H9 (cell line): ENCODE measurements at places on chromosomes 11 and 22. TPM values are rescaled to one million over a fixed set of nuclear protein-coding genes. Genes with fewer than 3 reads are reported as not detected.

DNA sequence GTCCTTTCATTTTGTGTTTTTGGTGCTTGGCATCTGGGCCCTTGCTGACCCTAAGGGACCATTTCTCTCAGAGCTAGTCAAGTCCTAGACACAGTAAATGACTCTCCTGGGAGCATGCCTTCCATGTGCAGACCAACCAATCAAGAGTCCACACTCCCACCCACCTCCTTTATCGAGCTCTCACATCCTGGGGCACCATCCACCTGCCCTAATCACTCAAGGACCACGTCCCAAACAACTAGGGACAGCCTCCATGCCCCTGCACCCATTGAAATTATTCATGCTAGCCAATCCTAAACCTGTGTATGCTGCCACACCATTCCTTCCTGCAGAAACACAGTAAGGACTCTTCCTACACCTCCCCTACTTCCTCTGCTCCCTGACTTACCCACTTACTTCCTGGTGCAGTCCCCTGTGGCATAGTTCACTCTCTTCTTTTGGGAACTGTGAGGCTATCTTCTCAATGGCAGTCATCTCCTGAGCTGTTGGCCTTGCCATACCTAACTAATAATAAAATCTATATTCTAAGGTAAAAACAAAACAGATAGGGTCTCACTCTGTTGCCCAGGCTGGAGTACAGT is 6.4 kb upstream of the SAA2 start:
- no peaks in the 10 kb centered on the region for H3K27me3 ChIP-seq
- DNase-seq = no peak
- H3K36me3 ChIP-seq = no peaks in the 10 kb centered on the region
- H3K4me1 ChIP-seq = no peaks in the 10 kb centered on the region
- no peak overlapping the region for H3K27ac ChIP-seq
- H3K4me3 ChIP-seq = no peak overlapping the region

Gene TSKU
- total RNA-seq = 25.4 and 27.4 TPM in 2 replicates

Gene NELL1
- total RNA-seq = 0.09 and 0.22 TPM in 2 replicates

DNA sequence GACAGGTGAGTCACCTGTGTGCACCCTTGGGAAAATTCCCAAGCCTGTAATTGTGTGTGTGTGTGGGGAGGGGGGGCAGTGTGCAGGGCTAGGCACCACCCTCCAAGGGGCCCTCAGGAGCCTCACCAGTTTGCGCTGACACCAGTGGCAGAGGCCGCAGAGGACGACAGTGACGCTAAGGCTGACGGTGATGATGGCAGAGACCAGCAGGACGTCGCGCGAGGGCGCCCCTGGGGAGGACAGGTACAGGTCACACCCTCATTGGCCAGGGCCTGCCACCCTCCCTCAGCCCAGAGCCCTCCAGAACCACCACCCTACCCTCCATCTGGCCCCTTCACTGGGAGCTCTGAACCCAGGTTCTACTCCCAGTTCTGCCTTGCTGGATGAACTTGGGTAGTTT is 24.9 kb downstream of the SYT7 start:
- no peak overlapping the region for H3K27ac ChIP-seq
- H3K36me3 ChIP-seq = no peaks in the 10 kb centered on the region
- peaks cover 5% of the 10 kb centered on the region; the same call in 1 of the 2 replicates for H3K27me3 ChIP-seq
- no peaks in the 10 kb centered on the region; the same call in 1 of the 2 replicates for H3K4me1 ChIP-seq
- no peak for DNase-seq

Gene SLC22A9
- not detected in 2 replicates for total RNA-seq

GRCh38 chr11:100525635-100526034 is 161.5 kb upstream of the ARHGAP42 start:
- H3K4me1 ChIP-seq = no peaks in the 10 kb centered on the region
- H3K27me3 ChIP-seq = no peaks in the 10 kb centered on the region
- no peak overlapping the region for H3K4me3 ChIP-seq

Gene APOA1
- total RNA-seq = 0.68 and 0.79 TPM in 2 replicates

GRCh38 chr11:66546368-66546965 is at the start of gene ACTN3:
TSS of gene ACTN3 (plus strand) at chr11:66546903. CDS start at chr11:66546938, 35 bp downstream.
- H3K27ac ChIP-seq = no peak within 1 kb of the TSS
- DNase-seq = peak; percentile 88
- peaks cover 36% of the 10 kb centered on the region for H3K36me3 ChIP-seq
- no peaks in the 10 kb centered on the region for H3K27me3 ChIP-seq
- peak within 1 kb of the TSS; percentile 85 for H3K4me3 ChIP-seq

DNA sequence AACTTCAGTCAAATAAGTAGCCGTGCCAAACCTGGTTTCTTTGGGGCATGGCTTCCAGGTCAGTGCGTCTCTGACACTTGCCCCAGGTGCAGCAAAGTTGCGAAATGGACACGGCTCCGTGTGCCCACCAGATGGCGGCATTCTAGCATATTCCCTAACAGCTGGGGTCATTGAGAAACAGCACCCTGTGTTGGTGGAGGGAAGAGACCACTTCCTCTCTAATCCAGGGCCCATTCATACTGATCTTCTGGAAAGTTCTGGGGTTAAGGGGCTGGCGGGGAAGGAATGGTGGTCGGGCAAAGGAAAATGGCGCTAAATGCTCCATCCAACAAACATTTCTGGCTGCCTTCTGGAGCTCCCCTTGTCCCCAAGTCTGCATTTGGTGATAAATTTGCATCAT is 141.2 kb upstream of the TIMP3 start:
- no peak overlapping the region for H3K27ac ChIP-seq
- H3K4me3 ChIP-seq = no peak overlapping the region
- peaks cover 7% of the 10 kb centered on the region; the same call in 1 of the 2 replicates for H3K36me3 ChIP-seq
- no peaks in the 10 kb centered on the region; the same call in 1 of the 2 replicates for H3K27me3 ChIP-seq
- H3K4me1 ChIP-seq = no peaks in the 10 kb centered on the region

GRCh38 chr11:46105926-46106325 is 15.3 kb downstream of the PHF21A start:
- no peak for DNase-seq
- H3K27ac ChIP-seq = no peak overlapping the region
- no peaks in the 10 kb centered on the region for H3K4me1 ChIP-seq
- H3K4me3 ChIP-seq = no peak overlapping the region

GRCh38 chr22:46033256-46034200 is 56.6 kb upstream of the WNT7B start:
- DNase-seq = no peak
- H3K4me1 ChIP-seq = peaks cover 4% of the 10 kb centered on the region; the same call in 1 of the 2 replicates
- H3K36me3 ChIP-seq = no peaks in the 10 kb centered on the region
